ENCODE measurements at places on chromosomes 4 and X.
A peak's percentile ranks its signal among the peaks of the same experiment; 100 is the strongest.

DNA sequence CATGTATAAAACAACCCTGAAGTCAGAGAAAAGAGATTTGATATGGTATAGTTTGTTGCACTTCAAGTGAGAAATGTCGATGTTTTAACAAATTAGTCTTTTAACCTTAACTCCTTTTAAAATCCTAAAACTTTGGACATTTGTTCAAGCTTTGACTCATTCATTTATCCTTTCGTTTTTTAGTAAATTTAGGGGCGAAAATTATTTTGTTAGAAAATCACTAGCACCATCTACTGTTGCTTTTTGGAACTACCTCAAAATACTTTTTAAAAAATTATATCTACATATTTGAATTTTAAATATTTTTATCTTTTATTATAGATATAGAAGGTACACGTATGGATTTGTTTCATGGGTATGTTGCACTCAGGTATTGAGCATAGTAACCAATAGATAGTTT lies 165.1 kb upstream of the POF1B start:
- DNase-seq: peak; percentile 1

GRCh38 chr4:54120518-54120917 lies 20.6 kb downstream of the GSX2 start:
- no peak for DNase-seq

DNA sequence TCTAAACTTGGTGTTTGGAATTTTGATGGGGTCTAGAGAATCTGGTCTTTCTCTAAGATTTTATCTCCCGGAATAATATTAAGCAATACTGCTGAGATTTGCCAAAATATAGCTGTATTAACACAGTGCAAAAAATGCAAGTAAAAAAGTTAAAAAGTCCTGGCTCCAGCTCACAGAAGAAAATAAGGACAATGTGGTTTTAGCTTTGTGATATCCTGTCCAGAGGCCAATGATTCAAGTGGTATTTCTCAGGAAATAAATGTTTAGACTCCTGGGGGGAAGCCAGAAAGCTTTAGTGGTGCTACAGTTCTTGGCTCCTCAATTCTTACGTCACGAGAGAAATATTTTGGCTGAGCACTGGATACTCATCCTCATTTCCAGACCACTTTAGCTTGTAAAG lies 40.9 kb upstream of the IL13RA2 start:
- DNase-seq: no peak

- no peak for DNase-seq
Measured at GRCh38 chr4:37839426-37839825, 12.9 kb downstream of the PGM2 start.

DNA sequence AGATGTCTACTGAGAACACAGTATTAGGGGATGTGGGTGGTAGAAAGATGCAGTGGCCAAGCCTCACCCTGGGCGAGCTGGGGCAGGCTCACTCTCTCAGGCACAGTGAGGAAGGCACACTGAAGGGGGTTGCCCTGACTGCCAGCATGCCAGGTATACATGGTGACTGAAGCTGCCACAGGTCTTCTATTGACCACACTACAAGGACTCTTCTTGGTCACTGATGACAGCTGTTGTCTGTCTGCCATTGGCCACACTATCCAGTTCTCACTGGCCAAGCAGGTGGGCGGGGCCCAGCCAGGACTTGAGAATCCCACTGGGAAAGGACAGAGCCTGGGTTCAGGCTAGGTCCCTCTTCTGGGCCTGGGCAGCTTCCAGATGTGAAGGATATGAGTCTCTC lies 39.7 kb upstream of the TBC1D14 start:
- DNase-seq: no peak

DNA sequence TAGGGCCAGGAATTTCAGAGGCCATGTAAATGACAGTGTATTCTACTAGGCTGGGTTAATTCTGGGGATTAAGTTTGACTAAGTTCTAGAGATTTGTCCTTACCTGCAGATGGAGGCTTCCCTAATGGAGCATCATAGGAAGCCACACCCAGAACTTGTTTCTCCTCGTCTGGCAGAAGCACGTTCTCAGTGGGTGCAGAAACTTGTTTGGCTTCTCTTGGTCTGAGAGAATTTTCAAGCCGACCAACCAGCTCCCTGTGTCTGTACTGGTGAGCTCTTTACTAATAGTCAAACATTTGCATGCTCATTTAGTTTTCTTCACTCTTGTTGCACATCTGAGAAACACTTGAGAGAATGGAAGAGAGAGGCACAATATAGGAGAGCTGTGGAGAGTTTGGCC lies 907 bp upstream of the ATP10D start:
- DNase-seq: no peak

DNA sequence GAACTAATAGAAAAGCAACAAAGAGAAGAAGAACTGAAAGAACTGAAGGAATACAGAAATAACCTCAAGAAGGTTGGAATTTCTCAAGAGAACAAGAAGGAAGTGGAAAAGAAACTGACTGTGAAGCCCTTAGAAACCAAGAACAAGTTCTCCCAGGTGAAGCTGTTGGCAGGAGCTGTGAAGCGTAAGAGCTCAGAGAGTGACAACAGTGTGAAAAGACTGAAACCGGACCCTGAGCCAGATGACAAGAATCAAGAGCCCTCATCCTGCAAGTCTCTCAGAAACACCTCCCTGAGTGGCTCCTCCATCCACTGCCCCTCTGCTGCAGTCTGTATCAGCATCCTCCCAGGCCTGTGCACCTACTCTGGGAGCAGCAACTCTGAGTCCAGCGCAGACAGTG lies 8.4 kb upstream of the FHDC1 start:
- DNase-seq: no peak

DNA sequence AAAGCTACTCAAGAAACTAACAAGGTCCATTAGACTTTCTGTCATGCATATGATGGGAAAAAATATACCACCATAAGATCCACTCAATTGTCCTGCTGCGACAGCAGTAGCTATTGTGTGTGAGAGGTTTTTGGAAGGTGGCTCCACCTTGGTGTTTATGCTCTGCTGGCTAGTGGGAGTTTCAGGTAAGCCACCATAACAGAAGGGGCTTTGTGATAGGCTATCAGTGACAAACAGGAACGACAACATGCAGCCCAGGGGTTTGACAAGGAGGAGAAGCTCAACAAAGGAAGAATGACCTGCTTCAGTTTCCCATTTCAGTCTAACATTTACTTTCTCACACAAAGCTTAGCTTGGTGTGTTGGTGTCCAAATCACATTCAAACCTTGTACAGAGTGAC lies 182.6 kb downstream of the ATOH1 start:
- DNase-seq: no peak

DNA sequence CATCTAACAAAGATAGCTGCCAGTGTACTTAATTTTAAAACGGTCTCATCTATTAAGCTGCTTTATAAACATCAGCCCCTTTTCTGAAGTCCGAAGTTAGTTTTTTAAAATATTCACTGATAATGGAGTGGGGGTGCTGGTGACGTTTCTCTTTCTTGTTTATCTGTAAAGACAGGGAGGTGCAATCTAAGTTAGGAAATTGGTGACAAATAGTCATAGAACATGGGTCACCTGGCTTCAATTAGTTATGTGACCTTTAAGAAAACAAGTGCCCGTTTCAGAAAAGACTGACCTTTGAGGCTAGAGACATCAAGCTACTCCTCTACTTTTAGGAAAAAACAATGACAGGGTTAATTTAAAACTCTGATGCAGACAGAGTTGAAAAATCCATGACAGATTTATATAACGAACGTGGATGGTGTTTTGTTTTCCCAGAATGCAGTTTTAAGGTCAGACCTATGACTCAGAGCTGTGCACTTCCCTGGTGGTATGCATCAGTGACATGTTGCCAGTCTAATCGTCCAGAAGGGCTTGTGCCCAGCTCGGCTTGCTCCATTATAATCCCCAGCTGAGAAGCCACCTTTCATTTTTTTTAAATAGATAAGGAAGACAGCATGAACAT lies 38.2 kb downstream of the FHL1 start:
- peak; percentile 62 for DNase-seq

DNA sequence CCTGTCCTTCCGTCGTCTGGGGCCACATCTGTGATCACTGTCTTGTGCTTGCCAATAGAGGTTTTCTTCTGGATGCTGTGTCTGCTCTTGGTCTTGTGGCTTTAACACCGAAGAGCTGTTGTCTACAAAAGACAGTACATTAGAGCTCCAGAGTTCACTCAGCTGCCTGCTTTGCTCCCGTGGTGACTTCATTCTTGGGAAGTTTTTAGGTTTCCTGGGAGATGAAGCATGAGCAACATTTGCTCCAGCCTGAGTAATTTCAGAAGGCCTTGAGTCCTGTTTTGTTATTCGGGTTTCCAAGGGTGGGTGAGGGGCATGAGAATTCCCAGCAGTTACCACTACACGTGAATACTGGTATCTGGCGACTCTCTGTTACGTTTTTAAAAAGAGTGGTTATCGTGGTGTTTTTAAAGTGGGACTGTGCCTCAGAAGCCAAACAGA lies 189.2 kb downstream of the SHROOM3 start:
- peak; percentile 98 for DNase-seq

- DNase-seq: peak; percentile 60
Measured at GRCh38 chr4:65007841-65008439, 598.7 kb upstream of the TECRL start.

DNA sequence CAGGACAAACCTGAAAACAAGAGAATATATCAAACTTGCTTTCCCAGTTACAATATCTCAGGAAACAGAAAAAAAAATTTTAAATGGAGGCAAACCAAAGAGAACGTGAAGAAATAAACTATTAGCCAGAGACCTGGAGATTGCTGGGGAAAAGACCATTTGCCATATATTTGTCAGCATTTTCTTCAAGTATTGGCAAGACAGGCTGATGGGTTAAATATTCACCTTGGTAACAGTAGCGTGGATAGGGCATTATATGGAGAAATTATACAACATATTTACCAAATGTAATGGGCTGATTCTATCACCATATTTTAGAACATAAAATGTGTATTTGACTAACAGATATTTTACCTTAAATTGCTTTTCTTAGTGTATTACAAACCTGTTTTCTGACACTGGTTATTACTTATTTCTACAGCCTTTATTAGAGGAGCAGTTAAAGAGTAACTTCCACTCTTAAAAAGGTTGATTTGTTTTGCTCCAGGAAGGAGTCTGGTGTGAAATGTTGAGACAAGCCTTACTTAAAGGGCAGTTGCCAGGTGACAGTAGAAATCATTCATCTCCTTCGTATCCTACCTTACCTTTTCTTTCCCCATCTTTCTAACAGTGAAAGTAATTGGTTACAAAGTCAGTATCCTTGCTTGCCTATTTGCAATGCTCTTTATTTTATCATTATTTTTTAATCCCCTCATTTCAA lies 575.5 kb downstream of the GBA3 start:
- DNase-seq: peak; percentile 40

- DNase-seq: peak; percentile 14
Measured at GRCh38 chrX:48475296-48475695, 703 bp upstream of the FTSJ1 start.

DNA sequence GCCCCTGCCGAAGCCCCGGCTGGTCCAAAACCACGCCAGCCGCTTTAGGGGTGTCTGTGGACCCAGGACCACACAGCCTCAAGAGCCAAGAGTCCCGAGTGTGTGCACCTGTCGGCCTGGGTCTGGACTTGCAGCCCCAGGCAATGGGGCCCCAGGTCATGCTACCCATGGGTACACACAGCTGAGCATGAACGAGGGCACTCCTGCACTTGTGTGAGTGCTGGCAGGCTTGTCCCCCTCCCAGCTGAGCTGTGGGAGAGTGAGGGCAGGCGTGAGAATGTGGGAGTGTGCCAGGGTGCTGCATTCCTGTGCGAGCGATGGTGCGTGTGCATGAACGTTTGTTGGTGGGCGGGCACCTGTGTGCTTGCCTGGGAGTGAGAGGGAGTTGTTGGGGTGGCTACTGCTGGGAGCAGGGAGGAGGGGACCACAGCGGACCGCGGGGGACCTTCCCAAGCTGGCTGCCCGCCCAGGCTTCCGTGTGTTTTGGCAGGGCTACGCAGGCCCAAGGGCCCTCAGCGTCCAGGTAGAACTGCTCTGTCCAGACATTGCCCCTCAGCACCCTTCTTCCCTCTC lies 30.8 kb downstream of the BLOC1S4 start:
- peak; percentile 61 for DNase-seq

- peak; percentile 50 for DNase-seq
Measured at GRCh38 chrX:31508338-31508737, 436.5 kb upstream of the FTHL17 start.

GRCh38 chrX:46204721-46205422 lies 340.3 kb downstream of the ZNF674 start:
- peak; percentile 72 for DNase-seq

DNA sequence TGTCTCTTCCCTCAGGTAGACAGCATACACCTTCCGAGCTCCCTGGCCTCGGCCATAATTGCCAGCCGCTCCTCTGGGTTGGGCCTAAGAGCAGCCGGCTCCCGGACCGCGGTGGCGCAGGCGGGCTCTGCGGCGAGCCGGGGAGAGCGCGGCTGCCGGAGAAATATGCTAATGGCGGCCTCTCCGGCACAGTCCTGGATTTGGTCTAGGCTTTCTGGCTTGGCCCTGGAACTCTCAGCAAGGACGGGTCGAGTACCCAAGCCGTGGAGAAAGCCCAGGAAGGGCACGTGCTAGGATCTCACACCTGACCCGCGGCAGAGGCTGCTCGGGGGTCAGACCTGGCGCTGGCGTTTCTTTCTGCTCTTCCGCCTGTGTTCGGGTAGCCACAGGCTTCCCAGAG lies 18.6 kb upstream of the ZIC3 start:
- no peak for DNase-seq

- no peak for DNase-seq
Measured at GRCh38 chr4:168397611-168398169, 79.1 kb upstream of the DDX60 start.

DNA sequence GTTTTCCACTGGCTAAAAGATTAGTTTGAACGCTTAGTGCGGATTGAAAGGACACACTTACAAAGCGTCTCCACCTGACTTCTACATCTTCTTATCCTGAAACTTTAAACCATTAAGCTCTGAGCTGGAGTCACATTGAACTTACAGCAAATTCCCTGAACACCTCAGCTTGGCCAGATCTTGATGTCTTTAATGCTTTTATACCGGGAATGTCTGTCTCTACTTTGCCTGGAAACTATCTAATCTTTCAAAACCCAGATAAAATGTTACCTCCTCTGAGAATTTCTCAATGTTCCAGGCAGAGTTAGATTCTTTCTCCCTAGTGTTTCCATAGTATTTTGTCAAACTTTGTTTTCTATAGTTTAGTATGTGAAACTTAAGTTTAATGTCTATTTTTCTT lies 179.9 kb downstream of the DTHD1 start:
- DNase-seq: no peak

DNA sequence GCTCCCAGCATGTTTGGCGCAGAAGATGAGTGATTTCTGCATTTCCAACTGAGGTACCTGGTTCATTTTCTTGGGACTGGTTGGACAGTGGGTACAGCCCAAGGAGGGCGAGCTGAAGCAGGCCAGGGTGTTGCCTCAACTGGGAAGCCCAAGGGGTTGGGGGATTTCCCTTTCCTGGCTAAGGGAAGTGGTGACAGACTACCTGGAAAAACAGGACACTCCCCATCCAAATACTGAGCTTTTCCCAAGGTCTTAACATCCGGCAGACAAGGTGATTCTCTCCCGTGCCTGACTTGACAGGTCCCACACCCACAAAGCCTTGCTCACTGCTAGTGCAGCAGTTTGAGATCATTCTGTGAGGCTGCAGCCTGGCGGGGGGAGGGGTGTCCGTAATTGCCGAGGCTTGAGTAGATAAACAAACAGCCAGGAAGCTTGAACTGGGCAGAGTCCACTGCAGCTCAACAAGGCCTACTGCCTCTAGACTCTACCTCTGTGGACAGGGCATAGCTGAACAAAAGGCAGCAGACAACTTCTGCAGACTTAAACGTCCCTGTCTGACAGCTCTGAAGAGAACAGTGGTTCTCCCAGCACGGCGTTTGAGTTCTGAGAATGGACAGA lies 307.7 kb upstream of the ARSJ start:
- DNase-seq: peak; percentile 43

Measured in kidney tubule cell (primary cell).